ENCODE measurements at places on chromosomes 11 and 22.

DNA sequence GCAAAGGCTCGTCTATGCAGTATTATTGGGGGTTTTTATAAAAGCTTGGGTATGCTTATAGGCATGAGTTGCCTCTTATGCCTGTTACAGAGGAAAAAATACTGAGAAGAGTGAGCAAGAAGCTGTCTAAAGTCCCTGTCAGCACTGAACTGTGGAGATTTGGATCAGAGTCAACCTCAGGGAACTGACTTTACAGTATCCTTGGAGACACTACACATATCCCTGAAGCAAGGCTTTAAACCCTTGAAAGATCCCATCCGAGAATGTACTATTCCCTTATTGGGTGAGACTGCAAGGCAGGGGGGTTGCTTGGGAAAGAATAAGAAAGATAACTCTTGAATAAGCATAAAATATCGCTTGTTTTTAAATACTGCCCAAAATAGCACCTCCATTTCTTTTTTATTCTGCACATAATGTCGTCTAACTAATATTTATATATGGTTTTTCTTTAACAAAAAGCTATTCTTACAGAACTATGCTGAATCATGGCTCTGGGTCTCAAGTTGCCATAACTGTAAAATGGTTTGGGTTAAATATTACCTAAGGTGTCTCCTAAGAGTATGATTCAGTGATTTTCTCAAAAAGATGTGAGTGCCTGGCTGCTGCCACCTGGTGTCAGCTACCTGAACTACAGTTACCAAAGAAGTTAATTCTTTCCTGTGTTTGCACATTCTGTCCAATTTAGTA, 1062.8 kb downstream of the DLG2 start:
- peak; percentile 56 for DNase-seq

DNA sequence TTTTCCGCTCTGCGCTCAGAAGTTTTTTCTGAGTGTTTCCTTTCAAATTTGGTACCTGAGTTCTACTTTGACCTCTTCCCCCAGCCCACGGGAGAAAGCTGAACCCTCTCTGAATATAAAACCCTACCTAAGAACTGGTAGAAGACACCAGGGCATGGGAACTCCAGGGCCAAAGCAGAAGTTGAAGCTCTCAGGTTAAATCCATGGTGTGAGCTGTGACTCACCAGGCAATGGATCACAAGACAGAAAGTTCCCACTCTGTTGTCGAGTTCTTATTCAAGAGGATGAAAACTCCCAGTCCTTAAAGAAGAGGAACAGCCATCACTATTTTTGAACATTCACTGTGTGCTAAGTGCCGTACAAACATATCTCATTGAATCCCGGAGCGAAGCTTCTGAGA, 8.9 kb downstream of the TMEM218 start:
- peak; percentile 10 for DNase-seq

DNA sequence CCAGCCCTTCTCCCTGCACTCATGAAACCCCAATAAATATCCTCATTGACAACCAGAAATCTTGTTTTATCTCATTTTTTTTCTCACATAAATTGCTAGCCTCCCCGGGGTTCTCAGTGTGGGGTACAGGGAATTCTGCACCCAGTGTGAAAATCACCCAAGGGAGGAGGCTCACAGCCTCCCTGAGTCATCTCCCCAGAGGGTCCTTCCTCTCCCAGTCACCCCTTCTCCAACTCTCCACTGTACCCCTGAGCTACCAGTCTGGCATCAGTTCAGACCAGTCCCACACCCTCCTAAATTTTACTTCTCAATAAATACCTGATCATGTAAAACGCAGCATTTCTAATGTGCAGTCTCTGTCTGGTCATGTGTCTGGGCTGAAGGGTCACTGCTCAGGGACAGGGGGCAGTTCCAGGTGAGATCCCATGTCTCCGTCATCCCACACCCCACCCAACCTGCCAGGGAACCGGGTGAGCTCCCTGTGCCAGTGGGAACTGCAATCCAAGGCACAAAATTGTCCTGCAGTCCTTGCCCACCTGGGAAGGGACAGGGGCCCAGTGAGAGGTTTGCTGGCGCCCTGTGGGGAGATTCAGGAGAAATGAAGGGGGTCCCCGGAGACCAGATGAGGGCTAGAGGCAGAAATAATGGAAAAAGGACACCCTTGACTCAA, 8.3 kb downstream of the IGLL5 start:
- DNase-seq = no peak

- no peak for DNase-seq
Observed at GRCh38 chr11:44944853-44945235, 5.8 kb downstream of the TP53I11 start.

GRCh38 chr11:10778217-10778970, 27.3 kb downstream of the CTR9 start:
- peak; percentile 96 for DNase-seq

DNA sequence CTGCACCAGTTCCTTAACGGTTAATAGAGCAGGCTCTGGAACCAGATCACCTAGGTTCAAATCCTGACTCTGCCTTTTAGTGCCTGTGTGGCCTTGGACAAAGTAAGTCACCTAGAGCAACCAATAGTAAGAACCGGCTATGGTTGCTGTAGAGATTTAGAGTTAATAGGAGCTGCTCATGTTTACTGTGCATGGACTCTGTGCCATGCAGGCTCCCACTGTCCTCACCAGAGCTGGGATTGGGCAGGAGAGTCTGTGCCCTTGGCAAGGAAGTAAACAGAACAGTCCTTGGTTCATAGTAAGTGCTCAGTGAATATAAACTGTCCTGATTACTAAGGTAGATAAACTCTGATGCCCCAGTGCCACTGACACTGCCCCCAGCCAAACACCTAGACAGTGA, 1.4 kb upstream of the TP53I11 start:
- no peak for DNase-seq

DNA sequence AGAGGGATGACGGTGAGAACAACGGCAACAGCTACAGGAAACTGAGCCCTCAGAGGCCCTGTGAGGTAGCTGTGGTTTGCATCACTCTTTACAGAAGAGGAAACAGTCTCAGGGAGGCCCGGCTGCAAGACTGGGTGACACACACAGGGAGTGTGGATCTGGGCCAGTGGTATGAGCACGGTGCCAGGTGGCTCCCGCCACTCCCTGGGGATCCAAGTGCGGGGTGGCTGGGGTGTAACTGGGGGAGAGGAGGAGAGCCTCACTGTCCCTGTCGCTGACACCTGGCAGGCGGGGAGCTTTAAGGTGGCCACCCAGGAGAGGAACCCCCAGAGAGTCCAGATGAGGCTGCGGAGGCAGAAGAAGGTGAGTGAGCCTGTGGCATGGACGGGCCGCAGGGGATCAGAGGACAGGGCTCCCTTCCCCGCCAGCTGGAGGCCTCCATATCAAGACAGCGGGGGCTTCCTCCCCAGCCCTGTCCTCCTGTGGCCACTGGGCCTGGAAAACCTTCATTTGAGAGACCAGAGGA, 5.6 kb downstream of the RGL4 start:
- peak; percentile 82 for DNase-seq

- no peak for DNase-seq
Observed at GRCh38 chr11:61828379-61828628, 204 bp downstream of the FADS2 start.

DNA sequence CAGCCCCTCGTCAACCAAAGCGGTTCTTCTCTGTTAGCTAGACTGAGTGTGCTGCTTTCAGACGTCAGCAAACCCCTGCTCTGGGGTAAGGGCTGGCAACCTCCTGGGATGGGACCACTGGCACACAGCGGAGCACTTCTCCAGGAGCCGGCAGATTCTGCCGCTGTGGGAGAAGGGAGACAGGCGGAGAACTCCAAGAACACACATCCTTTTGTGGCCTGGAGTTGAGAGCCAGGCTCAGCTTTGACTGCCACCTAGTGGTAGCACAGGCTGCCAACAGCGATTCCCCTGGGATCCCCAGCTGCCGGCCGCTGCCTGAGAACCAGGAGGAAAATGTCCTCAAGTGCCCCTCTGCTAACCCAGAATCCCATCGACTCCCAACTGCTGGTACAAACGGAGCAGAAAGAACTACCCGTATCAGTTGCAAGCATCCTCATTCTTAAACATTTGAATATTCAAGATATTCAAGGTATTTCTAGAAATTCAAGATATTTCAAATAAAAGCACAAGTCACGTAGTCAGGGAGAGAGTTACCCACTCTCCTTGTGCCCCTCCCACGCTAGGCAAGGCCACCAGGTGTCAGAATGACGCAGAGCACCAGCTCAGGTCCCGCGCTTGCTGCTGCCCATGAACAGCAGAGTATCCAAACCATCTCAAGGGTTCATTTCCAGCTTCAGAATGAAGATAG, 4.9 kb downstream of the LTO1 start:
- peak; percentile 74 for DNase-seq

DNA sequence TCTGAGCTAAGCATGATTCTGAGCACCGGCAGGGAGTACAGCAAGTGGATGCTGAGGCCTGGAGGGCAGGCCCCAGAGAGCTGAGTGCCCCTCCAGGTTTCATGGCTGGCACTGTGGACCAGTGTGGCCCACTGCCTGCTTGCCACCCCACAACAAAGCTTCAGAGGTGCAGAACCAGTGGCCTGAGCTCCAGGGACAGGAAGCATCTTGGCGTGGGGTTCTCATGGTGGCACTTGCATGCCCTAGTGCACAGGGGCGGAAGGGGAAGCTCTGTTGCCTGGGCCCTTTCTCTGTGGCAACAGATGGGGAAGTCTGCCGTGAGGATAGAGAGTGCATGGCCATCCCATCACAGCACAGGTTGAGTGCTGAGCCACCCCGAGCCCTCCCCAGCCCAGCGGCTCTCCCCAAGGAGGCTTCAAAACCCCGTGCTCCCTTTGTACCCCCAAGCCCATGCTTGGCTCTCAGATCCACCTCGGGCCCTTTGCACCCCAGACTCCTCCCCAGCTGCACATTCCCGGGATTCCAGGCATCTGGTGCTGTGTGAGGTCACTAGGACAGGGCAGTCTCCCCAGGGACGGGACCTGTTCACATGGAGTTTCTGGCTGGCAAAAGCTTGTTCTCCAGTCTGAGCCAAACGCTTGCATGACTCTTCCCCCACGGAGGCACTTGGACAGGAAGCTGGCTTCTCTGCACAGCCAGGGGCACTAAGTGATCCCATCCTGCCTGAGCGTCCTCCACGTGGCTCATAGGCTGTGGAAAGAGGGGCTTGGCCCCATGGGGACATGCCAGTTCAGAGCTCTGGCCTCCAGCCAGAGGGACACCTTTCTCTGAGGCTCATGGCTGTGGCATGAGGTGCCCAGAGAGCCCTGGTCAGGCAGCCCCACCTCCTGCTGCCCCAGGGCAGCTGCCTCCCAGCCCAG, 4.2 kb downstream of the SLC25A1 start:
- peak; percentile 46 for DNase-seq

- DNase-seq = peak; percentile 94
Observed at GRCh38 chr11:121841487-121842191, 274.4 kb downstream of the BLID start.

DNA sequence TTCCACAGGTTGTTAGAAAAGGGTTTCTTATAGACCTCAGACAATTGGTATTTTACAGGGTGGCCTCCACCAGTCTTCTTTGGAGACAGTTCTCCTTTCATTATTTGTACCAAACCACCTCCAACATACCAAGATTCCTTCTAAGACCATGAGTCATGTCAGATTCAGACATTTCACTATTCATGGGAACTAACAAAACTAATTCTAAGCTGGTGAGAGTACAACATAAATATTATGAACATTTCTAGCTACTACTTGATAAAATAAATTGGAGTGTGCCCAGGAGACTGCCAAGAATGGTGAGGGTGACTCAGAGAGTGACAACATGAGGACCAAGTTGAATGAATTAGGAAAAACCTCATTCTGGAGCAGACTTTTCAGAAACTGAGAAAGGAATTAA, 494.6 kb upstream of the LRRC4C start:
- no peak for DNase-seq

DNA sequence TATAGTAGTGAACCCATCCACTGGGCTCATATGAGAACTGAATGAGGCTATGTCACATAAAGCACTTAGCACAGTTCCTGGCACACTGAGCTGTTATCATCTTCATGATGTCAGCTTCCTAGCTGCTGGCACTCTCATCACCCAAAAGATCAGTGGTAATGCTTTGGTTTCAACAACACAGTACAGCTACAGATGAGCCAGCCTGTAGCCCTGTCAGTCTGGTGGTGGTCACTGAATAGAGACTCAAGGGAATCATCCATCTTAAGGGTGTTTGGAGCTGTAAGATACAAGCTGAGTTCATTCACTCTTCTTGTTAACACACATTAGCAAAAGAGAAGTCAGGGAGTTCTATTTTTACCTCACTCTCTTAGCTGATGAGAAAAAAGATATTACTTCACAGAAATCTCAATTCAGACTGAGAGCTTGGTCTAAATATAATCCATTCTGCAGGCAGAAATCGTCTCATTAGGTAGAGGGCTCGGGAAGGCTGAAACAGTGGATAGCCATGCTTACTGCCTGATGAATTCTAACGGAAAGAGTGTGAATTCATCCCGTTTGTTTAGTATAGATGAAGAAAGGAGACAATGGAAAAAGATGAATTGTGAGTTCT, 6.3 kb upstream of the SLC1A2 start:
- DNase-seq = no peak

DNA sequence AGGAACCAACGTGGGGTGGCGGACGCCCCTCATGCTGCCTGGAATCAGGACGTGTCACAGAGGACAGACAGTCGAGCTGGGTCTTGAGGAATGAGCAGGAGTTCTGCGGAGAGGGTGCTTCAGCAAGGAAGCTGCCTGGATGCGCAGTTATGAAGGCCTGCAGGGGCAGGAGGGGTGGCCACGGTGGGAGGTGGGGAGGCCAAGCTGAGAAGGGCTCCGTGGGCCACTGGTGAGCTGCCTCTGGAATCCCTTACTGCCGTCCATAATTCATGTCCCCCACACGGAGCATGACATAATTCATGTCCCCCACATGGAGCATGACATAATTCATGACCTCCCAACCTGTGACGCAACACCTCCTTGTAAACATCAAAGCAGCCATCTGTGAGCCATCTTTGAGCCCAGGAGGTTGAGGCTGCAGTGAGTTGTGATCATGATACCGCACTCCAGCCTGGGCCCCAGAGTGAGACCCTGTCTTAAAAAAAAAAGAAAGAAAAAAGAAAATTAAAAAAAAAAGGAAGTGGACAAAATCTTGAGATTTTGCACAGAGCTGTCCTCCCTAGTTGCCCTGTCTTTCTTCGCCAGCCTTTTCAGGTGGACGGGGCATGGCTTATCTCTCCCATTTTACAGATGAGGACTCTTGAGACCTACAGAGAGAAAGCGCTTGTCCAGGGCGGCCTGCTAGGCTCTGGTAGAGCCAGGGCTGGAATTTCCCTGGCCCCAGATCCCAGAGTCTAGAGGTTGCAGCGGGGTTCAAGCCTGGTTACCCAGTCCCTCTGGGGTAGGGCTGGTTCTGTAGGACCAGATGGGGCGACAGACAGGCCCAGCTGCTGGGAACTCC, 24.3 kb upstream of the PICK1 start:
- peak; percentile 89 for DNase-seq

- DNase-seq = no peak
Observed at GRCh38 chr11:131447898-131448297, 77.5 kb downstream of the NTM start.

DNA sequence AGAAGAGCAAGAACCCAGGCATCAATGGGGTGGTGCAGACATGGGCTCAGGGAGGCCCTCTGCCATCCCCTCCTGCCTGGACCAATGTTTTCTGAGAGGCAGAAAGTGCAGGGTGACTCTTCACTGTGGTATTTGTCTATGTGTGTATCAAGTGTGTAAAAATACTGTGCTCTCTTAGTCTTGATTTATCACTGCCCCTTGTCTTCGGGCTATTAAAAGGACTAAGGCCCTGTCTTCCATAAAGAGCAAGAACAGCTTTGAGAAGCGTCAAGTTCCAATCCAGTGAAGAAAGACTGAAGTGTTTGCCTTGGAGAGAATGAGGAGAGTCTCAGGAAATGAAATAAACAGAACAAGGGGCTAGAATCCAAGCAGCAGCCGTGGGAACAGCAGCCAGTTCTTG, 14.4 kb downstream of the PRSS23 start:
- DNase-seq = peak; percentile 48
